Stomach (tissue), 19 donors: ENCODE measurements at places on chromosomes 7 and 10. TPM values are rescaled to one million over a fixed set of nuclear protein-coding genes. Genes with fewer than 3 reads are reported as not detected.
A peak's percentile ranks its signal among the peaks of the same experiment; 100 is the strongest.

DNA sequence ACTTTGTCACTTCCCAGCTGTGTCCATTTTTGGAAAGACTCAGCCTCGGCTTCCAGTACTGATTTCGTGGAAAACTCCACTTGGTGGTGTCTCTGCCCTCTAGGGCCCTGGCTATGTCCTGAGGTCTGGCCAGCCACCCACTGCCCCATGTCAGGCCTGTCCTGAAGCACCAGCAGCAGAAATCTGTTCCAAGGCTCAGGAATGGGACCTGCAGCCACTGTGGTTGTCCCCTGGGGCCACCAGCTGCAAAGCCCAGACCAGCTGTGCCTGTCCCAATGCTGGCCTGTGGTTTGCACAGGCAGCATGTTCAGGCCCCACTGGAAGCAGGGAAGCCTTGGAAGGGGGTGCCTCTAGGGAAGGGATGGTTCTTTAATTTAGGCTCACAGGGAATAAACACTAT, 21.2 kb downstream of the CXCL12 start:
- no peak overlapping the region for H3K4me3 ChIP-seq
- DNase-seq, result no peak
- no peaks in the 10 kb centered on the region for H3K36me3 ChIP-seq
- H3K27me3 ChIP-seq, result no peaks in the 10 kb centered on the region
- no peak overlapping the region for H3K27ac ChIP-seq

STAG3 gene
- 8.8 TPM for polyA plus RNA-seq

TIMM23B gene
- 5.2 TPM for polyA plus RNA-seq

SCIN gene
- polyA plus RNA-seq, result 2.5 TPM

DNA sequence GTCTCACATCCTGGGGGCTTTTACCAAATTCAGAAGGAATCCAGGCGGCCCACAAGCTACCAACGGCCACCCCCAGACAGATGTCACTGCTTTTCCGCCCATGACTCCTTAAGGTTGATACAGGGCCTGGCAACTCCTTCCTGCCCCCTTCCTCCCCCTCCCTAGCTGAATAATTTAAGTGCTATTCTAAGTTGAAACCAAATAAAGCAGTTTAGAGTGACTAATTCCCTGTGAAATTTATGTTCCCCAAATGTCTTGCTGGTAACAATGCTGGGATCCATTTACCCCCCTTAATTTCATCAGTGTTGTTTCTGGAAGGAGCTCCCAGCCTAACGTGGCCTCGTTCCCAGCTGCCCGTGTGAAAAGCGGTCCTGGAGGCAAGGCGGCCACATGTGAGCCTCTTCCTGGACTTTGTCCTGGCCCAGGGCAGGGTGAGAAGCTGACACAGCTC, 109.6 kb downstream of the TMEM130 start:
- H3K4me3 ChIP-seq, result no peak overlapping the region
- H3K27me3 ChIP-seq, result peaks cover 41% of the 10 kb centered on the region
- DNase-seq, result no peak
- no peaks in the 10 kb centered on the region for H3K4me1 ChIP-seq
- H3K36me3 ChIP-seq, result no peaks in the 10 kb centered on the region

GRCh38 chr10:111506266-111507034, 429.6 kb downstream of the ADRA2A start:
- no peak overlapping the region for H3K4me3 ChIP-seq
- DNase-seq, result no peak
- H3K27me3 ChIP-seq, result no peaks in the 10 kb centered on the region
- no peaks in the 10 kb centered on the region for H3K4me1 ChIP-seq
- H3K36me3 ChIP-seq, result no peaks in the 10 kb centered on the region
- H3K27ac ChIP-seq, result no peak overlapping the region

ZDHHC4 gene
- polyA plus RNA-seq, result 49.7 TPM

GIMAP7 gene
- 15.9 TPM for polyA plus RNA-seq

POLR2J2 gene
- polyA plus RNA-seq, result 0.46 TPM

- H3K36me3 ChIP-seq, result no peaks in the 10 kb centered on the region
- H3K4me1 ChIP-seq, result no peaks in the 10 kb centered on the region
- H3K27ac ChIP-seq, result no peak overlapping the region
- H3K27me3 ChIP-seq, result no peaks in the 10 kb centered on the region
- DNase-seq, result no peak
Observed at GRCh38 chr10:35236739-35237138, 99.6 kb upstream of the CCNY start.

DNA sequence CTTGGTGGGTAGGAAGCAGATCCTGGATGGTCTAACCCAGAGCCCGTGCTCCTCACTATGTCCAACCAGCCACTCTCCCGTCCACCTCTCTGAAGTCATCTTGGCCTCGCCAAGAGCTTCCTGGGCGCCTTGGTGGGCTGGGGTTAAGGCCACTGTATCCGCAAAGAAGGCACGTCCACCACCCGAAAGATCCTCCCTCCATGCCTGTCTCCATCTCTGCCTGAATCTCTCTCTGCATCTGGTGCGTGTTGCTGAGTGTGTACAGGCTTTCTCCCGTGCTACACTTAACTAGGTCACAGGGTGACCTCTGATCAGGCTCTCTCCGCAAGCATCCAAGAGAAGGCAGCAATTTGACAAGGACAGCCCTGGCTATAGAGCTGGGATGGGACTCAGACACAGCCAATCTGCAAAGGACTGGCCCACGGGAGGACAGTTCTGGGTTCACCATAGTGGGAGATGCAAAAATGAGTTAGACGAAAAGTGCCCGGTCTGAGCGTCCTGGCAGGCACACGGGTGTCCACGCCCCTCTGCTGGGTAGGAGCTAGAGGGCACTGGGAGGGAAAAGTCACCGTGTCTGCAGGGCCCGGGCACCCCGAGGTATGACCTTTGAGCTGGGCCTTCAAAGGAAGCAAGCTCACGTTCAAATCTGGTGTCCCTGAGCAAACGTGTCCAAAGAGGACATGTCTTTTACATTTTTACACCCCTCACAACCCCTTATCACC, 9.4 kb upstream of the RFC2 start:
- DNase-seq, result no peak
- no peaks in the 10 kb centered on the region for H3K36me3 ChIP-seq
- H3K4me3 ChIP-seq, result no peak overlapping the region
- H3K4me1 ChIP-seq, result no peaks in the 10 kb centered on the region

DNA sequence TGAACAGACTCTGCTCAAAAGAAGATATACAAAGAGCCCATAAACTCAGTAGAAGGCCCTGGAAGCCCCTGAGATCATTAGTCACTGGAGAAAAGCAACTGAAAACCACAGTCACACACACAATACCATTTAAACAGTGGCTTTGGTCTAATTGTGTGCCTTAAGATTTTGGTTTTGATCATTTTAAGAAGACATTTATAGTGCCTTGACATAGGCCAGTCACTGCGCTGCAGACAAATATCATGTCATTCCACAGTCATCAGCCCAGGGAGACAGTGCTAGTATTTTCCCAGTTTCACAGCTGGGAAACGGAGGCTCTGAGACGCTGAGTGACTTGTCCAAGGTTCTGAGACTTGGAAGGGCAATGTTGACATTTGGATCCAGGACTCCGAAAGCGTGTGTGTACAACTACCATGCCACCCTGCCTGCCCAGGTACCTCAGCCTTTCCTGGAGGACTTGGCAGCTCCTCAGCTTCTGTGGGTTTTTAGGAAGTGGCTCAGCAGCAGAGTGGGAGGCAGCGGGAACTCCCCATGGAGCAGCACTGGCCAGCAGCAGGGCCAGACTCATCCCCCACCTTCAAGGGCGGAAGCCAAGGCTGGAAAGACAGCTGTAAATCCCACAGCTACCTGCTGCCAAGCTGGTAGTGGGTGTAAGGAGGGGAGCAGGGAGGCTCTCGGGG, 173.9 kb downstream of the WDR11 start:
- no peaks in the 10 kb centered on the region for H3K27me3 ChIP-seq
- H3K36me3 ChIP-seq, result no peaks in the 10 kb centered on the region
- H3K4me3 ChIP-seq, result no peak overlapping the region
- no peak for DNase-seq
- peaks cover 3% of the 10 kb centered on the region for H3K4me1 ChIP-seq
- H3K27ac ChIP-seq, result no peak overlapping the region

GRCh38 chr10:52488606-52489485, 174.8 kb downstream of the DKK1 start:
- H3K27ac ChIP-seq, result no peak overlapping the region
- no peak overlapping the region for H3K4me3 ChIP-seq
- H3K27me3 ChIP-seq, result no peaks in the 10 kb centered on the region
- no peaks in the 10 kb centered on the region for H3K36me3 ChIP-seq
- no peaks in the 10 kb centered on the region for H3K4me1 ChIP-seq
- no peak for DNase-seq

- H3K4me1 ChIP-seq, result no peaks in the 10 kb centered on the region
- H3K36me3 ChIP-seq, result peaks cover 4% of the 10 kb centered on the region
- no peak overlapping the region for H3K27ac ChIP-seq
- no peaks in the 10 kb centered on the region for H3K27me3 ChIP-seq
- no peak overlapping the region for H3K4me3 ChIP-seq
Observed at GRCh38 chr7:112898432-112899290, 108.5 kb upstream of the TMEM168 start.

UPF2 gene
- 9.5 TPM for polyA plus RNA-seq

ADAM22 gene
- 0.15 TPM for polyA plus RNA-seq

GRCh38 chr7:38628630-38629385, 2.4 kb downstream of the AMPH start:
- peaks cover 26% of the 10 kb centered on the region for H3K27me3 ChIP-seq
- peaks cover 18% of the 10 kb centered on the region for H3K4me1 ChIP-seq
- no peak overlapping the region for H3K27ac ChIP-seq
- DNase-seq, result no peak
- no peaks in the 10 kb centered on the region for H3K36me3 ChIP-seq

DNA sequence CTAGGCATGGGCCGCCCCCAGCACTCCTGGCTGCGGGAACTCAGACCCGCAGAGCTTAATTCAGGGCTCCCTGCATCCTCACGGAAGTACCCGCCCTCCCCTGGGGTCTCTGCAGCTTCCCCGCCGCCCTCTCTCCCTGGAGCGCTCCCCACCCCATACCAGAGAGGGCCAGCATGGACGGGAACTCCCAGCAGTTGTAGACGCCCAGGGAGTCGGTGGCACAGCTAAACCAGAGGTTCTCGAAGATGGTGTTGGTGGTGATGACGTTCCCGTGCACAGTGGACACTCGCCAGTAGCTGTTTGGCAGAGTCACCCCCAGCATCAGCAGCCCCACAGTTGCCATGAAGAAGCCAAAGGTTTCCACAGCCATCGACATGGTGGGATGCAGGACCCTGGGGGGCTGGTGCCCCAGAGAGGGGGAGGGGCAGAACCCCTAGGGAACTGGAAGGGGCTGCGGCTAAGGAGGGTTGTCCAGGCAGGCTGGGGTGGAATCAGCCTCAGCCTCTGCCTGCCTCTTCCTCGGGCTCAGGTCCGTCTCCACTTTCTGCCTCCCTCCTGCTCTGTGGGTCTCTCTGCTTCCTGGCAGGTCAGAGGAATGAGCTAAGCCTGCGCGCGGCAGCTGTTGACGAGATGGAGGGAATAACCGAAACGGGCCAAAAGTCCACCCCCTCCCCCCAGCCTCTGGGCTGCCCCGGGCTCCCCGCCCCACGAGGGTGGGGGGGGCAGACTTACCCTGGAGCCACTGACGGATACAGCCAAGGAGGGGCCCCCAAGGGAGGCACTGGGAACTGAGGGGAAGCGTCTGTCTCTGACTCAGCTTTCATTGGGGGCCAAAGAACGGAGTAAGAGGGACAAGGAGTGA, at the start of gene CLDN15:
CLDN15 (minus strand) TSS at position 597 of the 862 bp plus-strand sequence; CDS start at position 376, 221 bp downstream.
- H3K4me1 ChIP-seq, result peaks cover 31% of the 10 kb centered on the region
- H3K27ac ChIP-seq, result peak within 1 kb of the TSS; percentile 50
- H3K4me3 ChIP-seq, result peak within 1 kb of the TSS; percentile 22
- H3K27me3 ChIP-seq, result no peaks in the 10 kb centered on the region
- peaks cover 18% of the 10 kb centered on the region for H3K36me3 ChIP-seq

DNA sequence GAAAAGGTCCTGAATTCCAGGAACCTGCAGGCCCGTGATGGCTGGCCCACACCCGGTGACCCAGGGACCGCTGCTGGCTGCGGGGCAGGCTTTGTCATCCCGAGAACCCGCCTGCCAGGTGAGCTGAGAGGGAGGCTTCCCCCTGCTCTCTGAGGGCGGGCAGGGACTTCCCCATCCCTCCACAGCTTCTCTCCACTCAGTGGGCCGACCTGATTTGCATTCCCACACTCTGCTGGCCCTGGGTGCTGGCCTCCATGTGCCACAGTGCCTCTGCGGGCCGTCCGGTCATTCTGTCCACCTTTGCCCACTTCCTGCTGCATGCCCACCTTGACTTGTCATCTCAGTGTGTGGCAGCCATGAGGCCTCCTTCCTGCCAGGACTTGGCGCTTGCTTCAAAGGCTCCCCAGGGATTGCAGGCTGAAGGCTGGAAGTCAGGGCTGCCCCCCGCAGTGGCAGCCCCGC, 35.3 kb downstream of the PALD1 start:
- H3K4me3 ChIP-seq, result no peak overlapping the region
- H3K36me3 ChIP-seq, result no peaks in the 10 kb centered on the region
- DNase-seq, result no peak
- H3K4me1 ChIP-seq, result peaks cover 24% of the 10 kb centered on the region

- H3K27me3 ChIP-seq, result no peaks in the 10 kb centered on the region
- no peak for DNase-seq
- H3K4me3 ChIP-seq, result no peak overlapping the region
- H3K27ac ChIP-seq, result no peak overlapping the region
- H3K36me3 ChIP-seq, result peaks cover 46% of the 10 kb centered on the region
Observed at GRCh38 chr7:149846436-149847046, 8.4 kb downstream of the ZNF862 start.

- H3K36me3 ChIP-seq, result no peaks in the 10 kb centered on the region
- peak overlapping the region; percentile 11 for H3K4me3 ChIP-seq
- peak; percentile 73 for DNase-seq
Observed at GRCh38 chr10:124589491-124590041, 127.9 kb downstream of the LHPP start.

GRCh38 chr7:129875160-129875559, 77.6 kb downstream of the UBE2H start:
- no peak overlapping the region for H3K27ac ChIP-seq
- H3K4me3 ChIP-seq, result no peak overlapping the region
- H3K4me1 ChIP-seq, result peaks cover 57% of the 10 kb centered on the region
- H3K27me3 ChIP-seq, result no peaks in the 10 kb centered on the region

DNA sequence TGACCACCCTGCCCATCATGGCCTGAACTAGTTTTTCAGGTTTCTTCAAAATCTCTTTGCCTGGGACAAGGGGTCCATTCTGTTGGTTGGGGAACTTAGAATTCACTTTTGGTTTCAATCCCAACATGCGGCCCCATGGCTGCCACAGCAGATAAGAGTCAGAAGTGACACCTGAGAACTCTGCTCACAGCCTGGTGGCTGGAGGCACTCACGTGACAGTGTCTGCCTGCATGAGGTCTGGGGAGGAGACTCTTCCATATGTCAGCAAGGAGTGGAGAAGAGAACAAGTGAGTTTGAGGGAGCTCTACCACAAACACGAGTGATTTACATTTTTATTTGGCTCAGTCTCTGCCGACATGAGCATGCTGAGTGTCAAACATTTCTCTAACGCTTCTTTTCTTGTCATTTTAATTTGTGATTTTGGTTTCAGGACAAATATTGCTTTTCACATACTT, 370.4 kb downstream of the TNS3 start:
- no peak overlapping the region for H3K27ac ChIP-seq
- DNase-seq, result peak; percentile 45
- no peak overlapping the region for H3K4me3 ChIP-seq
- no peaks in the 10 kb centered on the region for H3K27me3 ChIP-seq
- peaks cover 7% of the 10 kb centered on the region for H3K4me1 ChIP-seq
